GM23248 (cell line): ENCODE measurements at places on chromosomes 1 and 21. TPM values are rescaled to one million over a fixed set of nuclear protein-coding genes. Genes with fewer than 3 reads are reported as not detected.

MED8 gene
- total RNA-seq, result 51.1 and 53.5 TPM in 2 replicates

RAVER2 gene
- 2.4 and 5.1 TPM in 2 replicates for total RNA-seq

TRIM63 gene
- not detected in 2 replicates for total RNA-seq

KCNQ4 gene
- not detected in 2 replicates for total RNA-seq

EDARADD gene
- total RNA-seq, result 0.86 and 2.3 TPM in 2 replicates

SAMD13 gene
- 0.51 and 0.65 TPM in 2 replicates for total RNA-seq

CYP4A11 gene
- not detected in 2 replicates for total RNA-seq

COL8A2 gene
- total RNA-seq, result 30.5 and 33.1 TPM in 2 replicates
